Putamen (tissue), 1 donor: ENCODE measurements at places on chromosomes 5 and 9.

DNA sequence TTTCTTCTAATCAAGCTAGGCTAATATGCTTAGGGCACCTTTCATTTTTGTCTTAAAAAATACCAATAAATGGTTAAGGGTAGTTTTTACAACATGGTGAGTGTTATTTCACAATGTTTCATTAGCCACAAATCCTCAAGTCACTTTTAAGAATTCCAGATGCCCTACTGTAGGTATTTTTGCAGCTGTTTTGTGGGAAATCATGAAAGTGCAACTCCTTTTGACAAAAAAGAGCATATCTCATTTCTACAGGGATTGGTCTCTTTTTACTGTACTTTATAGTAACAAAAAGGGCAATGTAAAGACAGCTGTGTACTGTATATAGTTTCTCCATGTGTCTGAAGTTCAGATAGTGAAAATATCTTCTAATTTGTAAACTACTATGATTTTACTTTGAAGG is 28.3 kb upstream of the GAS1 start:
- DNase-seq: no peak

DNA sequence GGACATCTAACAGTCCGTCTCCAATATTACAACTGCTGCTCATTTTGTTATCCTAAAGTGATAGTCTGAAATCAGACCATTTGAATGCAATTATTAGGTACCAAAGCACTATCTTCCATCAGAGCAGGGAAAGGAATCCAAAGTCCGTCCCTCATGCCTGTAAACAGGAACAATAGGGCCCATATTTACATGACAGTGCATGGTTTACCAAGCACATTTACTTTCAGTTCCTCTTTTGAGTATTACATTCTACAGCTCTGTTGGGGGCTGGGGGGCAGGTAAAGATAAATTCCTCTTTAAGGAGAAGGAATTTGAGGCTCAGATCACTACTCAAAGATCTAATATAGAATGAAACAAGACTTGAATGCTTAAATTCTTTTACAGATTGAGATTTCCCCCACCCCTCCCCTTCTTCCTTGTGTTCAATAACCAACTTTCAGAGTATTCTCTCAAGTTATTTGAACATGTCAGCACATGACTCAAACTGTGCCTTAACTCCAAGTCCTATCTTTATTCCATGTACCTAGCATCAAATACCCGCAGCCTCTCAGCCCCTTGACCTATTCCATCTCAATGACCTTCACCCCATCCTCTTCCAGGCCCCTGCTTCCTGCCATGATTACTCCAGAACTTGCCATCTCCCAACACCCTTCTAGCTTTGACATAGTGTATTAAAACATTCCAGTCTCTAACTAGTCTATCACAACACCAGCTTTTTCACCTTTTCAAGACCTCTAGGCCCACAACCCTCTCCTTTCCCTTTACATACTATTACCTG is 71.0 kb downstream of the BRINP1 start:
- DNase-seq: no peak

DNA sequence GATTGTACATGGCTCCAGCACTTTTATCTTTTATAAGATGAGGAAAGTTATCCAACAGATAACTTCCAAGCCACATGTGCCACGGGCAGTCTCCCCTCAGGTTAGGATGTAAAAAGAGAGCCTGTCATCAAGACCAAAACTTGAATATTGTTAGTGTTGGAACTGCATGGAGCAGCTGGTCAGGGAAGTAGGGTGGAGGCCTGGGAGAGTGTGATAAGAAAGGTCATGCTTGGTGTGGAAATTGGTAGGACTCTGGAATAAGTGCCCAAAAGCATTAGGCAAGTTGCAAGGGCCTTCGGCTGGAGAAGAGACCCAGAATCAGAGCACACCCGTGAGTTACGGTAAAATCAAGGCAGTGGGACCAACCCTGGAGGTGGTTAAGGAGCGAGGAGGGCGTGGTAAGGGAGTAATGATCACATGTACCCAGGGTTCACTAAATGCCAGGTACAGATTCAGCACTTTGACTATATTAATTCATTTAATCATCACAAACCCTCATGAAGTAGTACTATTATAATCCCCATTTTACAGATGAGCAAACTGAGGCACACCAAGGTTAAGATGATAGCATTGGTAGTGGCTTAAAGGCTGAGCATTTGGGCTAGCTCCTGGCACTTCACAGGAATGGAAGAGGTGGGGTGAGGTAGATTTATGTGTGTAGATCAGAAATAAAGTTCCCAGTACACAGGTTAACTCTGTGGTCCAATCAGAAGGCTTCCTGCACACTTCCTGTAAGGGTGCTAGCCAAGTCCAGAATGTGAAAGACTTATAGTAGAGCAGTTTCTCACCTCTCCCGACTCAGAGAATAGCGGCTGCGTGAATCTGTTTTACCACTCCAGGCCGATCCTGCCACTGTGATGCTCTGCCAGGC is 96.5 kb upstream of the ZNF608 start:
- no peak for DNase-seq

DNA sequence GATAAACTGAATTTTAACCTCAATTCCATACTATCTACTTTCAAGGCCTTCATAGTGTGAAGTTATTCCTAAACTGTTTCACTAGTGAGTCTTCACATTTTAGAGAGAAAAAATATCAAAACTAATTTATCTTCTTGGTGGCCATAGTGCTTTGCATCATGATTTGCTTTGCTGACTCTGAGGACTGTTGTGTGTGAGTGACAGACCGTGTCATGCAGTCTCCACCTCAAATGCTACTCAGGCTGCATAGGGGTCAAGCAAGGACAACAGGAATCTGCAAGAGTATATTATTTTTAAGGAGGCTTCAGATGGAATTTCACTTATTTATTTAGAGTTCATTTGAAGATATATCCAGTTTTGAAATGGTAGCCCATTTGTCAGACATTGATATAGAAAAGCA is 34.5 kb downstream of the MACIR start:
- no peak for DNase-seq

- no peak for DNase-seq
Measured at GRCh38 chr5:122846051-122846550, 688 bp downstream of the SNX24 start.

- DNase-seq: no peak
Measured at GRCh38 chr9:115437418-115437817, 319.5 kb upstream of the TNC start.

GRCh38 chr9:125397736-125398135 is 136.1 kb downstream of the GAPVD1 start:
- no peak for DNase-seq

- no peak for DNase-seq
Measured at GRCh38 chr9:134698587-134699342, 57.2 kb downstream of the COL5A1 start.

- no peak for DNase-seq
Measured at GRCh38 chr5:128668921-128669320, 130.9 kb upstream of the FBN2 start.

DNA sequence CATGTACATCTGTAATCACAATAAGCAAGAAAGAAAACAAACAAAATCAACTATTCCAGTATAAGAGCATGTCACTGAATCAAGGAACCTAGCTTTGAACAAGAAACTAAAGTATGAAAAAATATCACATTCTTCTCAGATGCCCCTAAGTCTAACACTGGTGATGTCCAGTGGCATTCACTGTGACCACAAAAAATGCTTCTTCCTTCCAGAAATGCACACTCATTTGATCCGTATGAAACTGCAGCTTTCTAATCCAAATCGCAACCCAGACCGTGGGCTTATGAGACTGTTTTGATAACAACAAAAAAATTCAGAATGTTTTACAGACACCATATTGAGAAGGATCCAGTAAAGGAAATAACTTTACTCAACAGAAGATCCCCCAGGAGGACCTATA is 320.1 kb upstream of the TARS1 start:
- no peak for DNase-seq

- no peak for DNase-seq
Measured at GRCh38 chr9:82299870-82300269, 311.3 kb downstream of the SPATA31D1 start.

GRCh38 chr5:62937661-62938558 is 359.3 kb downstream of the LRRC70 start:
- no peak for DNase-seq

GRCh38 chr9:131214286-131214856 is 61.9 kb downstream of the FAM78A start:
- DNase-seq: peak; percentile 22

GRCh38 chr5:149062371-149063016 is 368 bp downstream of the SH3TC2 start:
- DNase-seq: peak; percentile 33

GRCh38 chr5:38011668-38012188 is 171.9 kb upstream of the GDNF start:
- DNase-seq: no peak

DNA sequence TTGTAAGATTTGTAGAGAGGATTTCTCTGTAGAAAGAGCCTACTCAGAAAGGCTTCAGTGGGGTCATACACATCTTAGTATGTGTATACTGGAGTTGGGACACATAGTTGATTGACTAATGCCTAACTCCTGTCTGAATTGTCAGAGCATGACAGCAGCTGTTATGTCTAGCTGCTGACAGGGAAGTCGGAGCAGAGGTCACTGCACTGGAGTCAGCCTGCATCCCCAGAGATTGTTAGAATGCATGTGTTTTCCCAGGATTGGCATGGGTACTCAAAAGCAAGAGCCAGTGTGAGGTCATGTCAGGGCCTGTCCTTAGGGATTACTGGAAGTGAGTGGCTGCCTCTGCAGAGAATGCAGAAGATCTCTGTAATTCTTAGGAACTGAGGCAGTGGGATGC is 82.7 kb downstream of the ITGA1 start:
- DNase-seq: no peak

DNA sequence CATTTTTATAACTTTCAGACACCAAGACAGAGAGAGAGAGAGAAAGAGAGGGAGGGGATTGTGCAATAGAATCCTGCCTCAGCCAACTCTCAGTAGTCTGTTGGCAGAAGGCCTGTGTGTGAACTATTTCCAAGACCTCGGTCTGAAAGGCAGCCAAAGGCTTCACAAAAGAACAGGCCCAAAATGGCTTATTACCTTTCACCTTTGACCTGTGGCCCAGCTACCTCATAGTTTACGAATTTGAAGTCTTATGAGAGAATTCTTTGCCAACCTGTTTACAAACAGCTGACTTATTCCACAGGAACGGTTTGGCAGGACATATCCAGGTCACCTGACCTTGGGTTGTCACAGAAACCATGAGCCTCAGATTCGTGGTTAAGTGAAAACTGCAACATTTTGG is 48.6 kb downstream of the NR2F1-AS1 start:
- peak; percentile 72 for DNase-seq

- no peak for DNase-seq
Measured at GRCh38 chr9:78326564-78326963, 29.6 kb downstream of the PSAT1 start.

GRCh38 chr9:17986595-17986994 is 407.7 kb downstream of the SH3GL2 start:
- no peak for DNase-seq

GRCh38 chr5:33306758-33307157 is 134.0 kb upstream of the TARS1 start:
- DNase-seq: no peak

- DNase-seq: peak; percentile 42
Measured at GRCh38 chr5:158914008-158915000, 185.4 kb downstream of the EBF1 start.

GRCh38 chr9:34179213-34180136 is 632 bp downstream of the UBAP1 start:
- DNase-seq: no peak

- DNase-seq: no peak
Measured at GRCh38 chr9:130260816-130261765, 4.5 kb upstream of the HMCN2 start.

GRCh38 chr5:55306641-55307382 is 682 bp downstream of the DHX29 start:
- DNase-seq: no peak

GRCh38 chr5:150723845-150724244 is 23.0 kb upstream of the RBM22 start:
- no peak for DNase-seq

- DNase-seq: no peak
Measured at GRCh38 chr5:147912011-147912410, 5.7 kb upstream of the C5orf46 start.

DNA sequence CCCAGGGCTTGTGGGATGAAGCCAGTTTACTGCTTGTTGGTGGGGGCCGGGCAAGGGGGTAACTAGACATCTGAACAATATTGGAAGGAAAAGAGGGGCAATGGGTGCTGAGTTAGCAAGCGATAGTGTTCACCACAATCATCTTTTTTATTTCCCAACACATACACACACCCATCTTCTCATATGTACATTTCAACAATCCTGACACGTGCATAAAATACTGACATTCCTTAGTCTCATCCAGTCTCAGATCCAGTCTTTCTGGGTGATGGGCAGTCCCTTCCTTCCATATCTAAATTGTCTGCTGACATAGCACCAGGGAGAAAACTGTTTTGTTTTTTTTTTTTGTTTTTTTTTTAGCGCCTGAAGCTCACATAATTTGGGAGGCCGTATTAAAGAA is 333.6 kb upstream of the TRPC7 start:
- DNase-seq: no peak

DNA sequence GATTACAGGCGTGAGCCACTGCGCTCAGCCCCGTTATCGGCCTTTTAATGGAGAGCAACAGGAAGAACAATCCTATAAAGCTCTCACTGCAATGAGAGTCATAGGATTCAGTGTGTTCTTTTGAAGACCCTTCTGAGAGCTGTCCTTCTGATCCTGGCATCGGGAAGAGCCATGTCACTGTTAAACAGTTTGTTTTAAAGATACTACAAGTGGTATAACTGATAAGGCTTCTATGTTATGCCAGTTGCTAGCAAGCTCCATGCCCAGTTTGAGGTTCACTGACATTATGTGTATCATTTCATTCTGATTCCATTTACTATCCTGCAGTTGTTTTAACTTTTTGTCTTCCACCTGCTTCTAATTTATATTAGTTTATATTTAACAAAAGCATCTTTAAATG is 55.8 kb downstream of the GNAQ start:
- DNase-seq: no peak

DNA sequence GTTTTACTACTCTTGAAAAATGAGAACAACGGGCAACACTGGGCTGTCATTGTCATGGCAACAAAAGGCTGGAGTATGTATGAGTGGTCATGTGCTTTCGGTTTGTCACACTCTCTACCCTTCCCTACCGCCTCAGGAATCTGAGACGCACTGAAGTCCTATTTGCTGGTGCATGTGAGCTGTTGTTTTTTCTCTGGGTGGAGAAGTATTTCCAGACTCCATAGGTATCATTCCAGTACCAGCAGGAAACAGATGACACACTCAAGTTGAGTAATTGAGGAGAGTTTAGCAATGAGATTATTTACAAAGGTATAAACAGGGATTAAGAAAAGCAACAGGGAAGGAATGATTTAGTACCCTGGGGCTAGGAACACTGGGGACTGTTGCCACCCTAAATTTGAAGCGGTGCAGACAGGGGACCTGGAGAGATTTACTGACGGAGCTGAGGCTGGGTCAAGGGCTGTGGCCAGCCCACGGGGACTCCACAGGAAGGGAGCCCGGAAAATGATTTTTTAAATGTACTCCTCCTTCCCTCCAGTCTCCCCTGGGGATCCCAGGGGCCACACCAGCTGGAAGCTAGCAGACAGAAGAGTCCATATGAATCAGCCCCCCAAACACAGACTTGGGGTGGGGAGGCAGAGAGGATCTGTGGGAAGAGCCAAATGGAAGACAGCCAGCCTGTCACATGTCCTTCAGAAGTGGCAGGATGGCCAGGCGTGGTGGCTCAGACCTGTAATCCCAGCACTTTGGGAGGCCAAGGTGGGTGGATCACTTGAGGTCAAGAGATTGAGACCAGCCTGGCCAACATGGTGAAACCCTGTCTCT is 13.2 kb upstream of the ZBTB43 start:
- no peak for DNase-seq

GRCh38 chr9:133142684-133143622 is 20.8 kb downstream of the GBGT1 start:
- no peak for DNase-seq
